ENCODE measurements at places on chromosomes 6 and 20.

DNA sequence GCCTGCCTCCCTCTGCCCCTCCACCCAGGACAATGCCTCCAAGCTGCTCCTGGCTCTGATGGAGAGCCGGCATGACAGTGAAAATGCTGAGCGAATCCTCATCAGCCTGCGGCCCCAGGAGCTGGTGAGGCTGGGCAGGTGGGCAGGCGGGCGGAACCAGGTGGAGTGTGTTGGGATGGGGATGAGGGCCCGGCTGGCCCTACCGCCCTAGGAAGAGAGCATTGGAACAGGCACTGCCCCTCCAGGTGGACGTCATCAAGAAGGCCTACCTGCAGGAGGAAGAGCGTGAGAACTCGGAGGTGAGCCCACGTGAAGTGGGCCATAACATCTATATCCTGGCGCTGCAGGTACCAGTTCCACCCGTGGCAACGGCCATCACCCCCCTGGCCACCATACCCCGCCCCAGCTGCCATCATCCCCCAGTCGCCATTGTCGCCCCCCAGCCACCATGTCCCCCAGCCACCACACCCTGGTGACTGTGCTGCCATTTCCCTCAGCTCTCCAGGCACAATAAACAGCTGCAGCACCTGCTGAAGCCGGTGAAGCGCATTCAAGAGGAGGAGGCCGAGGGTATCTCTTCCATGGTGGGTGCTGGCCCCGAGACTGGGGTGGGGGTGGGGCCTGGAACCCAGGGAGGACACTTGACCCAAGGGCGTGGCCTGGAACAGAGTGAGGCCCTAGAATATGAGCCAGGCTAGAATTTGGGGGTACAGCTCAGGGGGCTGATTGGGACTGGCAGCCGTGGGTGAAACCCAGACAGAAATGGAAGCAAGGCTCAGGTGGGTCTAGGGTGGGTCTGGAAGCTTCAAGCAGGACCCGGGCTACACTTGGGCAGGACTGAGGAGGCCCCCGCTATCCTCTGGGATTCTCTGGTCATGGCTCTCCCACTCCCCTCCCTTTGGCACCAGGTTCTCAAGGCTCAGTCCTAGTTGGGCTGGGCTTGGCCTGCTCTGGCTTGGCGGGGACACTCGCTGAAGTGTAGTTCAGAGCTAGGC, 24.2 kb downstream of the UQCC2 start:
- no peak for DNase-seq

DNA sequence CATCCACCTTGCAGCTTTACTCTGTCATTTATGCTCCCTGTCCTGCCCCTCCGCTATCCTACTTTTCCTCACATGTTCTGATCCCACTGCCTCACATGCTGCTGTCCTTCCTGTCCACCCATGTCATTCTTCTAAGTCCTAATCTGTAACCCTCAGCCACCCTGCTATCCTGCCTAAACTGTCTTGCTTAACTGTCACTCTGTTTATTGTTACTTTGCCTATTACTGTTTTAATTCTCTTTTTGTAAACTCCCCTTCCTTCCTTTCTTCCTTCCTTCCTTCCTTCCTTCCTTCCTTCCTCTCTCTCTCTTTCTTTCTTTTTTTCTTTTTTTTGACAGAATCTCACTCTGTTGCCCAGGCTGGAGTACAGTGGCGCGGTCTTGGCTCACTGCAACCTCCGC, 1.4 kb downstream of the CUL9 start:
- DNase-seq, result no peak

GRCh38 chr20:4802527-4802926, 80.8 kb downstream of the PRND start:
- no peak for DNase-seq

DNA sequence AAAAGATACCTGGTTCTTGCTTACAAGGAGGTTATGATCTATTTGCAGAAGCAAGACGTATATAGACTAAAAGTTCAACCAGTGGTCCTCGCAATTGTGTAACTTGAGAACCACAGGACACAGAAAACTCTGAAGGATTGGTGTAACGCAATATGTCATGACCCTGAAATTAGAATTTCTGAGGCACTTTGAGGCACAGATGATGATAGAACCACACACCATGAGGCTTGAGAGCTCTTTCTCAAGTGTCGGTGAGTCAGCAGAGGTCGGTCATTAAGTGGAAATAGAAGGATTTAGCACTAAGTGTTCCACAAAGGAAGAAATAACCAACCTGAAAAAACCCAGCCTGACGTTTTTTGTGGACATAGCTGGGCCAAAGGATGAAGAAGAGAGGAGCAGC, 15.3 kb upstream of the CCN2 start:
- no peak for DNase-seq

DNA sequence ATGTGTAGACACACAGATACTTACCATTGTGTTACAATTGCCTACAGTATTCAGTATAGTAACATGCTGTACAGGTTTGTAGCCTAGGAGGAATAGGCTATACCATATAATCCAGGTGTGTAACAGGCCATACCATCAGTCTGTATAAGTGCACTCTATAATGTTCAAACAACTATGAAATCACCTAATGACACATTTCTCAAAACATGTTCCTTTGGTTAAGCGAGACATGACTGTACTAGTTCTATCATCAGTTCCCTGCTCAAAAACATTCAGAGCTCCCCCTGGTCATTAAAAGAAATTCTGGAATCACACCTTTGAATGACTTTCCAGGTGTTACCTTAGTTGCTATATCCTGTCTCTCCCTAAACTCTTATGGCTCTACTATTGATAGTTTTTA, 70.4 kb upstream of the SLC2A12 start:
- DNase-seq, result no peak

- no peak for DNase-seq
Measured at GRCh38 chr6:135212935-135213334, 31.8 kb downstream of the MYB start.

- DNase-seq, result no peak
Measured at GRCh38 chr6:111952821-111953540, 79.7 kb upstream of the FYN start.

DNA sequence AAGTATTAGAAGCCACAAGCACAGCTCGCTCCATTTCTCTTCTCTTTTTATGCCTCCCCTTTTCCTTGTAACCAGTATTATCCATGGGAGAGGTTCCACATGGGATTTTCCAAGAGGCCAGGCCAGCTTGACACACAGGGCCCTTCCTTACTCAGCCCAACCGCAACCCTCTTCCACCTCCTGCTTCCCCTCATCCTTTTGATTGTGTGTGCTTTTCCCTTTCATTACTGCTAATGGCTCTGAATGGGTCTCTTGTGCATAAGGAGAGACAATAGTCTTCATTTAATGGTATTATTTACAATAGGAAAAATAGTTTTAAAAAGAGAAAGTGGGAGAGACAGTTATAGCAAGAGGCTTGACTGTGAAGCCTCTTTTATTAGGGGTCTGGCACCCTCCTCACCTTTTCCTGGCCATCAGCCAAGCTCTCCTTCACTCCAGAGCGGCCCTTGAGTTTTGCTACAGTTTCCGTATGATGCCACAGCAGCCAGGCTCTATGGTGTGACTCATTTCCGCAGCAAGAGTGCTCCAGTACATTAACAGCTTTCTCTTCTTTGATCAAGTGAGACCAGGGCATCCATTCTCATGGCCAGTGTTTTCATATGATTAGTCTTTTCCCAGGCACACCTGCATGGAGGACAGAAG, 579.5 kb downstream of the TFAP2B start:
- DNase-seq, result no peak

DNA sequence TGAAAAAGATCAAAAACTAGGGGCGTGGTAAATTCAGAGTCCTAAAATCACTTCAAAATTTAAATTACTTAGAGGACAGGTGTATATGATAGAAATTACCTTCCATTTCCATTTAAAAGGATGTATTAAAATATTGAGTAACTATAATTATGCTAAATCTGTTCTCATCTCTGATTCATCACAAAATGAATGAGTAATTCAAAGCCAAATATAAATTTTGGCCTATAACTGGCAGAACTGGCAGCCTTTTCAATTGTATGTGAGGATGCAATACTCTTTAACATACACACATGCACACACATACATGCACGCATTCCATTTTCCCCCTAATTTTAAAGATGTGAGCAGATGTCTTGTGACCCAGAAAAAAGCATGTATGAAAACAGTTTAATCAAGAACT, 194.6 kb downstream of the EPM2A start:
- no peak for DNase-seq
